ENCODE measurements at places on chromosomes 4 and X. TPM values are rescaled to one million over a fixed set of nuclear protein-coding genes. Genes with fewer than 3 reads are reported as not detected.

HSFX2 gene
- not detected for total RNA-seq

TXK gene
- 0.71 TPM for total RNA-seq

COL4A5 gene
- 10.8 TPM for total RNA-seq

CXCL10 gene
- not detected for total RNA-seq

GABRA4 gene
- total RNA-seq: 33.7 TPM

TNMD gene
- 0.22 TPM for total RNA-seq

CT45A3 gene
- total RNA-seq: not detected

C1QTNF7 gene
- total RNA-seq: 2.4 TPM

NLRP2B gene
- not detected for total RNA-seq

TDO2 gene
- not detected for total RNA-seq

SMIM10 gene
- total RNA-seq: 4.9 TPM

ZNF157 gene
- total RNA-seq: not detected

MAGEA12 gene
- not detected for total RNA-seq

FGB gene
- not detected for total RNA-seq

FRAS1 gene
- 1.4 TPM for total RNA-seq
